ENCODE measurements at places on chromosomes 6 and 20.
A peak's percentile ranks its signal among the peaks of the same experiment; 100 is the strongest.

GRCh38 chr6:75349262-75349984 lies 64.8 kb upstream of the TMEM30A start:
- peak; percentile 38 for DNase-seq

DNA sequence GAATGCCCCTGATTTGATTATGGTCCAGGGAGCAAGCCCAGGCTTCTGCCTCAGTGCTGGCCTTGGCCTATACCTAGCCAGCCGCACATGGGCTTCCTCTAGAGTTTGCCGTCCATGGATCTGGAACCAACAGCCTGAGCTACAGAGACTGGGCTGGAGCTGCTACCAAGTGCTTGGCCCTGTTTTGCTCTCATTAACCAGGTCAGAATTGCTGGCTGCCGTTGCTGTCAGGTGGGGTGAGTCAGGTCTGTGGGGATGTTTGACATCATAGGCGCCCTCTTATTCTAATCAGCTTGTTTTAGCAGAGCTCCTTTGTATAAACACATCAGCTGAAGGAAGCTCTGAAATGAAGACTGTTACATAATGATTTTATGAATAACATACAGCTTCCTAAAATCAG lies 83.1 kb upstream of the PHACTR2 start:
- DNase-seq: no peak

- DNase-seq: no peak
These were observed 474.1 kb downstream of the RNF144B start for GRCh38 chr6:18861204-18861603.

DNA sequence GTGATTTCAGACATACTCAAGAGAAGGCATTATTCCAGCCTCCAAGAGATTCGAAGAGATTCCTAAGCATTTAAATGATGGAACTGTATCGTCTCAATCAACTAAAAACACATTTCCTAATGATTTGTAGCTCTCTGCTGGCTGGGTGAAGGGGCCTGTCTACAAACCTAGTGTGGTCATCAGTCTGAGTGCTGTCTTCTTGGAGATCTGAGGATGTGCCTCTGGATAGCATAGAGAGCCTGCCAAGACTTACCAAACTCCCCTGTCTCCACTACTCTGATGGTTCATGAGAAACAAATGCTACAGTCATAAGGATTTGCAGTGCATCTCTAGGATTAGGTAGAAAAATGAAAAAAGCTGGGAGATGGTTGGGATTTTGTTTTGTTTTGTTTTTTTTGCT lies 176.9 kb upstream of the CITED2 start:
- no peak for DNase-seq

DNA sequence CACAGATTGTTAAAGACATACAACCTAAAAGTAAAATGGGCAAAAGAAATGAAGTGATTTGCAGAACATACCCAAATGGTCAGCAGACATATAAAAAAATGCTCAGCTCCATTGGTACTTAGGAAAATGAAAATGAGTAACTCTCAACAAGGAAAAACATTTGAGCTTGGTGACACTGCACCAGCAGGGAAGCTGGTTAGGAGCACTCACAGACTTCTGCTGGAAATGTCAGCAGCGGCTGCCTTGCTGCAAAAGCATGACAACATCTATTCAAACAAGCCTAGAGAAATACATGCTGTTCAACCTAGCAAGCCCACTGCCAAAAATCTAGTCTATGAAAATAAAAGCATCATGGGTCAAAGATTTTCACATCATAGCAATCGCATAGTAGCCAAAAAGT lies 99.0 kb upstream of the FOXQ1 start:
- no peak for DNase-seq

Data from liver (tissue), 10 donors.